ENCODE measurements at places on chromosomes 7 and 10.

- no peak for DNase-seq
Measured at GRCh38 chr10:108360187-108360586, 1195.7 kb upstream of the SORCS1 start.

- DNase-seq = no peak
Measured at GRCh38 chr7:28433039-28433438, 20.7 kb downstream of the CREB5 start.

- DNase-seq = no peak
Measured at GRCh38 chr7:135998081-135998480, 20.9 kb upstream of the MTPN start.

DNA sequence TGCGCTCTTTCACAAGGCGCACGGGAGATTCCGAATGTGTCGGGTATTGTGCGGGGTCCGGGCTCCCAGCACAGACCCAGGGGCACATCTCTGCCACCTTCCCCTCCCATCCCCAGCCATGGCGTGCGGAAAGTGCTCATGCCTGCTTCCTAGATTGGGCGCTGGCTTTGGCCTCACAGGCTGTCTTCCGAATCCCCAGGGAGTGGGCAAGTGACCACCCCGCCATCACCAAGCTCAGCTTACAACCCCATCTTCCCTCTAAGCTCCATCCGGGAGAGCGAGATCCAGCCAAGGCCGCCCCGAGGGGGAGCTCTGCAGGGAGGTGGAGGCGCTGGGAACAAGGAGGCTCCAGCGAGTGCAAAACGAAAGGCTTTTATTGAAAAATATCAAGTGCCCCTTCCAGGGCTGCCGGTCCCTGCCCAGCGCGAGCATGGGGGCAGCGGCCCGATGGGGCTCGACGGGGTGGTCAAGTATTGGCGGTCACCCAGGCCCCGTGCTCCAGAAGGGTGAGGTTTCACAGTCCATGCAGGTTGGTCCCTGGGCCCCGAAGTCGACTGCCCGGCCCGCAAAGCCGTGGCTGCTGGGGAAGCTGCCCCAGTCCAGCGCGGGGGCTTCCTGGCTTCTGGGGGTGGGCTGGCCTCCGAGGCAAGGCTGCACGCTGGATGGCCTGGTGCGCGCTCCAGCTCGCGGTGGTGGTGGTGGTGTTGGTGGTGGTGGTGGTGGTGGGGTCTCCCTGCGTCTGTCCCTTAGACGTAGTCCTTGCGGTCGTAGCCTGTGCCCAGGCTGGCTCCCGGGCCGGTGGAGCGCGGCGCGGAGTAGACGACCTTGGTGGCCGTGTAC, 1.2 kb downstream of the CLDN3 start:
- DNase-seq = no peak

DNA sequence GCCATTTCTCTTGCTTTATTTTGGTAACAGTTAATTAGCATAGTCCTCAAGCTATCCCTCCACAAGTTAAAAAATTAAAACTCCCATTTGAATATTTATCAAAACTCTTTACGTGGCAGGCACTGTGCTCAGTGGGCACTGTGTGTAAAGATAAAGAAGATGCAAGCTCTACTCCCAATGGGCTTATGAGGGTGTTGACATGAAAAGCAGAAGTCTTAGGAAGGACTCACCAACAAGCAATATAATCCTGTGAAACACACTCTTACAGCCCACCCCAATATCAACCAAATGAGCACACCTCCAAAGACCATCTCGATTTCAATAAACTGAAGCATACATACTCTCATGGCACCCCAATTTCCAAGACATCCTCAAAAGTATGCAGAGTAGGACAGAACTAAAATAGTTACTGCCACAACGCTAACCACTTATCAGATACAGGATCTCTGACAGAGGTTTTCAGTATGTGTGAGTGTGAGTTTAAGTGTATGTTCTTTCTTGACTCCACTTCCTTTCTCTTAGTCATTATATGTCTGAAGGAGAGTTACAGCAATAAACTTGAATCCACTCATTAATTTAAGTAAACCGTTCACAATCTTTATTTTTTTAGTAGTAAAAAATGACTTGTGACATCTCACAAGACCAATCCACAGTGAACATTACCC, 120.0 kb downstream of the PDE1C start:
- DNase-seq = peak; percentile 33

GRCh38 chr10:88786032-88786770, 16.3 kb upstream of the LIPM start:
- DNase-seq = no peak

- no peak for DNase-seq
Measured at GRCh38 chr7:3488829-3489228, 187.8 kb downstream of the SDK1 start.

DNA sequence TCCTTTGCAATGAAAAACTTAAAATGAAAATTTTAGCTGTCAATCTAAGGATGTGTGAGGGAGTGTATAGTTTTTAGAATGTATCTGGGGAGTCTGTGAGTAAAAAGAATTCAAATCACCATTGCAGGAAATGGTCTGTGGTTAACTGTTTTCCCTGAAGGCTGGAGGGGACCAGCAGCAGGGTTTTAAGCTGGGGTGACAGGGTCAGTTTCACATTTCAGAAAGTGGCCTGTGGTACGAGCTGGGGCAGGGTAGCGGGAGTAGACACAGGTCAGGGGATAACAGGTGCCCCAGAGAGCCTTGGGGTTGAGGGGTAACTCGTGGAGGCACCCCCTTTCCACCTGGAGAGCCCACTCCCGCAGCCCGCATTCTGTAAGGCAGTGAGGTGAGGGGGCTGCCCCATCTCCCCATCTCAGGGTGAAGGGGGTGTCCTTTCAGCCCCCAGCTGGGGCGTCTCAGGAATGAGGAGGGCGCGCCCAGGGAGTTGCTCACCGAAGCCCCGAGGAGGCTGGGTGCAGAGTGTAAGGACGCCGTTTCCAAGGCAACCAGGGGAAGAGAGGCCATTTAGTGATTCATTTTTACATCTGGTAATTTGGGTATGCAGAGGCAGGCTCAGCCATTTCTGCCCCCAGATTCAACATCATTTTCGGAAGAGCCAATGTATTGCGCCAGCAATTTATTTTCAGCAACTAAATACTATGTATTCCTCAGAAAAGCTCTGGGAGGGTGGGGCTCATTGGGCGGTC, 168.9 kb downstream of the SLIT1 start:
- peak; percentile 71 for DNase-seq

- no peak for DNase-seq
Measured at GRCh38 chr10:9253121-9253520, 1198.6 kb downstream of the GATA3 start.

DNA sequence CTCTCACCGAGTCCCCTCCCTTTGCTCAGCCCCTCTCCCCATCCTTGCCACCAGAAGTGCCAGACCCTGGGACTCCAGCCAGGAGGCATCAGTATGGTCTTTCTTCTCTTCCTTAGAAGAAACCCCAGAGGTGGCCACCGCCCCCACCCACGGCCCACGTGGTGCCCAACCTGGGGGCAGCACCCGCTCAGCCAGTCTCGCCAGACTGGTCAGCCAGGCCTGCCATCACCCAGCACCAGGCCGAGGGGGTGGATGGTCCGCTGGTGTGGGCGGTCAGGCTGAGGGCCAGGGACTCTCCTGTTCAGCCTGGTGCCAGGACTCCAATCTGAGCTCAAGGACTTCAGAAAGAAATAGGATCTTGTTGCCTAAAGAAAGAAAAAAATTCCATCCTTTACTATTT, 5.8 kb upstream of the CLDN4 start:
- DNase-seq = no peak

- DNase-seq = no peak
Measured at GRCh38 chr7:78099715-78100394, 301.3 kb downstream of the PHTF2 start.

DNA sequence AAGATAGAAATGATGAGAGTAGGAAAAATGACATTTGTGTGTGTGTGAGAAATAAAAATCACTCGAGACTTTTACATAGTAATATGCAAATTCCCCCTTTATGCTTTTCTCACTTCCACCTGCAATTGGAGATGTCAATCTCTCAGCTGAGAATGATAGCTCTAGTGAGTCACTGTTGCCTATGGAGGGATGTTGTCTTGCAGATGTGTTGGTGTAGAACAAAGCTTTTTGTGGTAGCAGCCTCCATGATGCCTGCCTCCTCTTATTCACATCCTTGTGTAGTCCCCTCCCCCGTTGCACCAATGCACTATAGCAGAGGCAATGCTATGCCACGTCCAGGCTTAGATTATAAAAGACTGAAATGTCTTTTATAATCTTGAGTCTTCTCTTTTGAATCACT, 33.8 kb downstream of the SPAG6 start:
- DNase-seq = peak; percentile 32

- no peak for DNase-seq
Measured at GRCh38 chr10:82815680-82816079, 940.7 kb downstream of the NRG3 start.

GRCh38 chr10:33100781-33101391, 142.9 kb upstream of the ITGB1 start:
- DNase-seq = no peak

DNA sequence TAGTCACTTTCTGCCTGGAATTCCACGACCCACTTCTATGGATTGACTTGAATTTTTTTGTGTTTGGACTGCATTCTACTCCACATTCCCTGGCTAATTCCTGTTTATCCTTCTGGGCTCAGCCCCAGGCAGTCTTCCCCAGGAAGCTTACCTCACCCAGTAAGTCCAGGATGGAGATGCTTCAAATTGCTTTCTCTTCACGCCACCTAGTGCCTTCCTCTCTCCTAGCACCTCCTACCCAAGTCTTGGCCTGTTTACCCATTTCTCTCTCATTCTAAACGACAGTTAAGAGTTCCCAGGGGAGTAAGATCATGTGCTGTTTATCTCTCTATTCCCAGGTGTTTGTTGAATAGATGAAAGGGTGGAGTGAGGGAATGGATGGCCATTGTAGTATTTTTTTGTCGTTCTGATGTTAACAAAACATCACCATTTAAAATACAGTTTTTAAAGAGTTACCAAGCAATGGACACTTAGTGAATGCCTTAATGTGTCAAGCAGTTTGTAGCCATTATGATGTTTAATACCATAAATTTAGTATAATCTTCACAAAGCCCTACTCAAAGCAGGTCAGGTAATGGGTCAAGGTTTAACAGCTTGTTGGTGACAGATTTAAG, 45.5 kb upstream of the TARP start:
- peak; percentile 47 for DNase-seq

- peak; percentile 37 for DNase-seq
Measured at GRCh38 chr10:116287906-116288501, 15.0 kb upstream of the GFRA1 start.

DNA sequence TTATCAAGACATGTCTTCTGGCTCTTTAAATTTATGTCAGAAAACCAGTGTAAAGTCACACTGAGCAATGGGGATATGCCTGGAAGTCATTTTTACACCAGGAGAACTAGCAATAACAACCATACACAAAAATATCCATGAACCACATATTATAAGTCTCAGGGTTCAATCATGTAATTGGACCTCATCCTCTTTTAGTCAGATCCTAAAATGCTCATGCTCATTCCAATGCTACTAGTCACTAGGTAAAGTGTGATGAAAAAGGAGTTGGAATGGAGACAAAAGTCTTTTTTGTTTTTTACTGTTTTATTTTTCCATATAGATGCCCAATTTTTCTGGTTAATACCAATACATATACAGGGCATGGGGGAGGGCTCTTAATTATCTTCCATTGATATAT, 306.1 kb downstream of the DGKB start:
- no peak for DNase-seq

- DNase-seq = no peak
Measured at GRCh38 chr7:145860809-145861208, 255.8 kb upstream of the CNTNAP2 start.

DNA sequence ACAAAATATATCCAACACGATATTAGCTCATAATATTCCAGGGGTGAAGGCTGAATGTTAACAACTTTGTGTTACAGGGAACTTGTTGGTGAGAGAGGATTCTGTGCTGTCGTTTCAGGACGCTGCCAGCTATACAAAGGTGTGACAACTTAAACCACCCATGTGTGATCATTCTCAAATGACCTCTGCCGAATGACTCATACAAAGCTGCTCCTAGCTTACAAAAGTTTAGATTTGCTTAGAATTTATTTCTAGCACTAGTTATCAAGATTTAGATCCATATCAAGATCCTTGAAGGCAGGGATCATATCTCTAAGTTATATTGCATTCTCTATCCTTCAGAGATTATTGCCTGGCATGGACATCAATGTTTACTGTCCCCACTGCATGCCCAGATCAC, 65.3 kb downstream of the COBL start:
- DNase-seq = no peak

DNA sequence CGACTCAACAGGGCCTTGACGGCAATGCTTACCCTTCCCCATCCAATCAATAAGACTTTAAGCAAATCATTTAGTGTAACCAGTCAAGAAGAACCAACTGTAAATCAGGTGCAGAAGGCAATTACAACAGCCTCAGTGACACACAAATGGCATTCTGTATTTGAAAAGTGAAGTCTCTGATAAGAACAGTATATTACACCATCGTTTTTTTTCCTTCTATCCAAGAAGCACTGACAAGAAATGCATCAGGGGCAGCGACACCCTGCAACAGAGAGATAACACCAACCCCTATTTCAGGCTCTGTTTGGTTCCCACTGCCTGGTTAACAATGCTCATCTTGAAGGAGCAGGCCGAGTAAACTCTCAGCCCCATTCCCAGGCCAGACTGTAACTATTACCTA, 204.0 kb upstream of the AOAH start:
- no peak for DNase-seq

Measured in activated CD4-positive, alpha-beta T cell treated with anti-CD3 and anti-CD28 coated beads, Interleukin-10, Interleukin-2, amounts not matched to agents 100 ng/mL and 50 ng/mL, durations not matched to agents 16 hours and 8 hours (primary cell).